ENCODE measurements at places on chromosomes 5 and 9.

DNA sequence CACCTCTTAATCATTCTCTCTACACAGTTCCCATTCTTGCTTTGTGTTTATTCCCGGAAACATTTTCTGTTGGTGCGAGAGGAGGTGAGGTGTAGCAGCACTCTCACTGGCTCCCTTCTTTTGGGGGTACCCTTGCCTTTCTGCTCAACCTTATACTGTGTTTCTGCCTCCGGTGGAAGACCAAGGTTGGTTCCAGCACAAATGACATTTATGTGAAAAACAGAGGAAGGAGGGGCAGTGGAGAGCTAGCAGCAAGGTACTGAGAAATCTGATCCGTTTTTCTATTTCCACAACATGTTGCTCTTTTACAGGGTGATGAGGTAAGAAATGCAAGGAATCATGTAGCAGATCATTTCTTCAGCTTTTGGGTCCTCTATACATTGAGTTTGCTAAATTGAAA, 648.0 kb upstream of the DMAC1 start:
- no peak for DNase-seq

GRCh38 chr9:135180586-135180985, 93.1 kb downstream of the OLFM1 start:
- DNase-seq, result no peak

DNA sequence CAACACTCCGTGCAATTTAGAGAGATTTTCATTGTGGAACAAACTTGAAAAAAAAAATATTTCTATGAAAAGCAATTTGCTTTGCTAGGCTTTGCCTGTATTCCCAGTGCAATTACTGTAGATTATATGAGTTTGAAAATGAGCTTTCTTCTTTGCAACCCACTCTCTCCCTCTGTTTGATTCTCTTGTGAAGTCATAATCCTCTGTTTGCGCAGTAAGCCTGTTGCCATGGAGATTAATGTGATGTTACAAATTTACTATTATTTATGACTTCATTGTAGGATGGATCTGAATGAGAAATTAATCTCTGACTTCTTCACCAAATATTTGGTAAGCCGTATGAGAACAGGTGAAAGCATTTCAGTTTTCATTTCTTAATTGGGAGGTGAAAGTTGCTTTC, 320.3 kb downstream of the SPATA31D1 start:
- no peak for DNase-seq

GRCh38 chr9:27861887-27862286, 288.6 kb upstream of the C9orf72 start:
- DNase-seq, result no peak

DNA sequence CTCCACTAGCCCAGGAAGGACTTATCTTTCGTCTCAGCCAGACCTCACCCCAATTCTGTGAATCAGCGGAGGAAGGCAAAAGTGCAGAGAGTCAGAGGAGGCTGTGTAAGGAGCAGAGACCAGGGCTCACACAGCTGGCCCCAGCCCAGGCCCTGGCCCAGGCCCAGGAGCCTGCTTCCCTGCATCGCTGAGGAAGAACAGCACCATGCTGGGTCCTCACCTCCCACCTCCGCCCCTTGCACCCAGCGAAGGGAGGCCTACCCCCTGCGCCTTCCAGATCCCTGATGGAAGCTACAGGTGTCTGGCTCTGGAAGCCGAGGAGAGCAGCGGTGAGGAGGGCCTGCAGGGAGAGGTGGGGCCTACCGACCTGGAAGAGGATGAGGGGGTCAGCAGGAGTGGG, 22.3 kb upstream of the SYNPO start:
- DNase-seq, result no peak

DNA sequence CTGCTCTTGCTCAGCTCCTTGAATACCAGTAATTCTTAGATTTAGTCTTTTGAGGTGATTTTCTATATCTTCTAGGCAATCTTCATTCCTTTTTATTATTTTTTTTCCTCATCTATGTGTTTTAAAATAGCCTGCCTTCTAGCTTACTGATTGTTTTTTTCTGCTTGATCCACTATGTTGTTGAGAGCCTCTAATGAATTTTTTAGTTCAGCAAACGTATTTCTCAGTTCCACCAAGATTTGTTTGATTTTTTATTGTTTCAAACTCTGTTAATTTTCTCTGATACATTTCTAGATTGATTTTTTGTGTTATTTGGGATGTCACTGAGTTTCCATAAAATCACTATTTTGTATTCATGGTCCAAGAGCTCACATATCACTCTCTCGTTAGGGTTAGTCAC, 9.5 kb downstream of the POLK start:
- DNase-seq, result no peak

DNA sequence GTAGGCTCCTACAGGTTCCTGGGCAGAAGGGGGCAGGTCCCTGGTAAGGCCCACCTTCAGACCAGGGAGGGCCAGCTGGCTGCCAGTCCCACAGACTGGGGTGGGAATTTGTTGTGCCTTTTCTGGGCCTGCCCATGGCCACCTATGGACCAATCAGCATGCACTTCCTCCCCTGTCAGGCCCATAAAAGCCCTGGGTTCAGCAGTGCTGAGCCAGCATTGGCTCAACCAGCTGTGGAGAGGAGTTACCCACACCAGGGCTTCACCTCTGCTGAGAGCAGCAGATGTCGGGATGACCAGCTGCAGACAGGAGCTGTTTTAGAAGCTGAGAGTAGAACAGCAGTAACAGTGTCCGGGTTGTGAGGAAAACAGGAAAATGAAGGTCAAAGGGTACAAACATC, 373.4 kb upstream of the ACO1 start:
- no peak for DNase-seq

- no peak for DNase-seq
Observed at GRCh38 chr9:15438891-15439290, 16.2 kb downstream of the SNAPC3 start.

DNA sequence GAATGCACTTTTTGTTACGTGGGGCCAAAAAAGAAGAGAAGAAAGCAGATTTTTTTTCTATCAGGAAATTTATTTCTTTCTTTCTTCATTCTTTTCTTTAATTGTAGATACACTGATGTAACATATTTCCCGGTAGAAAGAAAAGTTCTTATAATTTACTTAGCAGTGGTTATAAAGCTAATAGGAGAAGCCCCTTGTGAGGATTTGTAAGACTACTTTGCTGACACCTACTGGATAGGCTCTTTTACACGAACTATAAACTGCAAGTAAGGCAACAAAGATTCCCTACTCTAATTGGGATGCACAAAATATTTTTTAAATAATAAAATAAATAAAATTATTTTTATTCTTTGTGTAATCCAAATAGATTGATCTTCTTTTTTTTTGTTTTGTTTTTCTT, 284.4 kb downstream of the DNAH5 start:
- no peak for DNase-seq

Data from activated CD4-positive, alpha-beta T cell treated with anti-CD3 and anti-CD28 coated beads, Interleukin-2, amount 50 U/mL, for 48 hours (primary cell).